ENCODE measurements at places on chromosomes 16 and 17. TPM values are rescaled to one million over a fixed set of nuclear protein-coding genes. Genes with fewer than 3 reads are reported as not detected.

OR2C1 gene
- total RNA-seq = not detected

CBX2 gene
- total RNA-seq = 8.5 TPM

- DNase-seq = no peak
Observed at GRCh38 chr17:47705536-47706530, 11.9 kb downstream of the TBKBP1 start.

DNA sequence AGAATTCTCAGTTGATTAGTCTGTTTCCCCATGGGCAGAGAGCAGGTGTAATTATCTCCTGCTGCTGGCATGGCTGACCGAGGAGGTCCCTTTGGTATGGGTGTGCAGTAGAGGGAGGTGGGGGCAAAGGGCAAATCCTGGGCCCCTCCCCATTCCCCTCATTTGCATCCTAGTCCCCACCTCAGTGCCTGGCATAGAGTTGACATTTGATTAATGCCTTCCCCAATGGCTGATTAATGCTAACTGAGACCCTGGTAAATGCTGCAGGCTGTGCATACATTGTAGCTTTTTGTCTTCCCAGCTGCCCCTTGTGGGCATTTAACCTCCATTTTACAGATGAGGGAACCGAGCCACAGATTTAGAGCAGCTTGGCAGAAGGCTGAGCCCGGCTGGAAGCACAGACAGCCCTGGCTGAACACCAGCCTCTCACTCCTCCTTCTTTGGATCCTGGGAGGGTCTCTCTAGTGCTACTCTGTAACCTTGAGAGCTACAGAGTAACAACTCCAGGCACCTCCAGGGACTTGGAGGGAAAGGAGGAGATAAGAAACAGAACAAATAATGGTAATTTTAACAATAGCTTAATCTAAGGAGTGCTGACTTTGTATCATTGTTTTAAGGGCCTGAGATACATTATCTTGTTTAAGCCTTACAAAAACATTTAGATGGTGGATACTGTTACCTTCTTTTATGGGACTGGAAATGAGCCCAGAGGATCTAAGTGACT lies 5.1 kb downstream of the PLCG2 start:
- no peak for DNase-seq

- no peak for DNase-seq
Observed at GRCh38 chr17:82765371-82765770, 13.5 kb downstream of the TBCD start.

DNA sequence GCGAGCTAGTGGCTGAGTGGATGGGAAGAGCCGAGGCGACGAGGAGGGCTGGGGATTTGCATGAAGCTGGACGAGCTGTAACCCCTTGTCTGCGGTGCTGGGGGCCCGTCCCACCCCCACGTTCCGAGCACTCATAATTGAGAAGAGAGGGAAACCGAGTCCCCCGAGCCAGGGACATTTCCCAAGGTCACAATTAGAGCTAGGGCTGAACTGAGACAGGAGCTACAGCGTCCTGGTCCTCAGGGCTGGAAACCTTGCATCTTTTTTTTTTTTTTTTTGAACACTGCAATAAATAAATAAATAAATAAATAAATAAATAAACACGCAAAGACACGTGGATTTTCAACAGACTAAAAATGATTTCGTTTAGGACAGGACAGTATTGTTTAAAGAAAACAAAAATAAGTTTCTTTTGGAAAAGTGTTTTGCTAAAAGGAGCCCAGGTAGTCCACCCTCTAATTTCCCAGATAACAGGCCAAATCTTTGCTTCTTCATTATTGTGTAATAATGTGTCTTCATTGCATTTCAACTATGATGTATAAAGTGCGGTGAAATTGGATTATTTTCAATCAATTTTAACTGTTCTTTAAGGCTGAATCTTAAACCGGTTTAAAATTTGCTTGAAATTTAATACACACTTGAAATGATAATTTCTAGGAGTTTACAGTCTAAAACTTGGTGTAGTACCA lies 992 bp downstream of the GDPD1 start:
- DNase-seq = no peak

DNA sequence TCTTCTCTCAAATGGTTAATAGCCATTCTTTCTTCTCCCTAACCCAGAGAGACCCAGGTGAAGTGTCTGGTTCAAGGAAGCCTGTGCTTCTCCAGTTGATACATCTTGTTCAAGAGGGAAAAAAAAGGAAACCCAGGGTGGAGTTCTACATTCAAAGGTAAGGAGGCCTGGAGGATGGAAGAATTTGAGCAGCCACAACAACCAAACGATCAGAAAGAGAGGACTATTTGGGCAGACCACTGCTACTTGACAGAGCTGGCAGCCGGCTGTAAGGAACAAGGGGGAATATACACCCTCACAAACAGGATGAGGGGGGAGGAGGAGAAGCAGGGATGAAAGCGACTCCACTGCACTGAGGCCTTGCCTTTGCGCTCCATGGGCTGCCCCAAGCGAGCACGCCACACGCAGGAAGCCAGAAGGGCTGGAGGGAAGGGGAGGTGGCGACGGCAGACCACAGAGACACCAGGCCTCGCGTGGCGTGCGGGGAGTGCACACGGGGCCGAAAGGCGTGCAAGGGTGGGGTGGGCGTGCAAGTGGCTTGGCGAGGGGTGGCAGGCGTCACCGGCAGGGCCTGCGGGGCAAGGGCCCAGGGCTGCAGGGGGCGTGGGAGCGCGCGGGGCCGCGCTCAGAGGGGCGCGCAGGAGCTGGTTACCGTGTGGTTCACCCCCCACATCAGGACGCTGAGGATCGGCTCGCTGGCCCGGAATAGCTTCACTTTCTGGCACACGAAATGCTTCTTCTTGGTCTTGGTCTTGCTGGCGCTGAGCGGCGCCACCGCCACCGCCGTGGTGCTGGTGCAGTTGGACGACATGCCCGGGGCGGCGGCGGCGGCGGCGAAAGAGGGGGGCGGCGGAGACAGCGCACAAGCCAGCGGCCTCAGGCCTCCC lies 499 bp downstream of the PIP4K2B start:
- no peak for DNase-seq

All from GM12878 (cell line).